Kidney tubule cell (primary cell): ENCODE measurements at places on chromosomes 7 and 10.
A peak's percentile ranks its signal among the peaks of the same experiment; 100 is the strongest.

DNA sequence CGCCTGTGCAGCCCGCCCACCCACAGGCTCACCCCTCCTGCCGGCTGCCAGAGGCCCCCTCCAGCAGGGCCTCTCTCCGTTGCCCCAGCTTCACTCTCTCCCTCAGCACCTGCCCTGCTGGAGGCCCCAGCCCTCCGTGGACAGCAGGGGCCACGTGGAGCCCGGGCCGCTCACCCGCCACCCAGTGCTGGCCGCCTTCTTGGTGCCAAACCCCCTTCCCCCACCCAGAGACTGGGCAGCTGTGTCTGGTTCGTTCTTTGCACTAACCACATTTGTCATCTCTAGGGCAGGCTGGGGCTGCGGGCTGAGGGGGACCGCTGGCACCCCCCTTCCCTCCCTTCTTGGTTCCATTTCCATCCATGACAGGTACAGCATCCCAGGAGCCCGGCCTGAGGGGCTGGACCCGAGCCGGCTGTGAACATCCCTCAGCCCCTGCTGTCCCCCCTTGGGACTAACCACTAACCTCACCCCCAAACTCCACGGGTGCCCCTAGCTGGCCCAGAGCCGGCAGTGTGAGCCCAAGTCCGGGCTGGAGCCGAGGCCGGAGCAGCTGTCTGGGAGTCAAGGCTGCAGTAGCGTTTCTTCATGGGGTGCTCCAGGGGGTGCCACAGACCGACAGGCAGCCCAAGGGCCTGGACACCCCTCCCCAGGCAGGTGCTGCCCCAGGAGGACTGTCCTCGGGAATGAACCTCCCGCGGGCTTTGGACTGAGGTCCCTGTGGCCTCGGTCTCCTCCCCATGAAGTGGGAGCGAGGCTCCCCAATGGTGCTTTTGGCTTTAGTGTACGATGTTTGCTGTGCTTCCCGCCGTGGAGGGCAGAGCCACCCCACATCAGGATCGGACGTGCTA lies 25.5 kb upstream of the AMZ1 start:
- no peak for DNase-seq

DNA sequence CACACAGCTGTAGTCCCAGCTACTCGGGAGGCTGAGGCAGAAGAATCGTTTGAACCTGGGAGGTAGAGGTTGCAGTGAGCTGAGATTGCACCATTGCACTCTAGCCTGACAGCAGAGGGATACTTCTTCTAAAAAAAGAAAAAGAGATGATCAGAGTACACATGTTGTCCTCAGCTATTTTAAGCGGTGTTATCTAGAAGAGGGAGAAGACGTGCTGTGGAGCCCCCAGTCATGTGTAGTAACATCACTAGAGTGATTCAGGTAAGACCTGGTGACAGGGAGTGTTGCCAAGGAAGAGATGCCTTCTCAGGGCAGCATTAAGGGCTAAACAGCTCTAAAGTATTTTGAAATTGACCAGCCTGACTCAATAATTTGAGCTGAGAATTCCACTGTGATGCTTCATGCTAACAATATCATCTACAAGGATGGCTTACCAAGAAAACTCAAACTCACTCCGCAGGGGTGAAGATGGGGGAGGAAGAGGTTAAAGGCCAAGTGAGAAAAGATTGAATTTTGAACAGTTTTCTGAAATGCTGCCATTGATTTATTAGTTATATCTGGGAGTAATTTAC lies 97.4 kb downstream of the KLF6 start:
- DNase-seq, result peak; percentile 26

- DNase-seq, result no peak
These were observed 36.5 kb downstream of the COBL start for GRCh38 chr7:51280156-51280555.

- DNase-seq, result no peak
These were observed 495.7 kb upstream of the TPK1 start for GRCh38 chr7:145331522-145331921.
